ENCODE measurements at places on chromosomes 12 and 14.

DNA sequence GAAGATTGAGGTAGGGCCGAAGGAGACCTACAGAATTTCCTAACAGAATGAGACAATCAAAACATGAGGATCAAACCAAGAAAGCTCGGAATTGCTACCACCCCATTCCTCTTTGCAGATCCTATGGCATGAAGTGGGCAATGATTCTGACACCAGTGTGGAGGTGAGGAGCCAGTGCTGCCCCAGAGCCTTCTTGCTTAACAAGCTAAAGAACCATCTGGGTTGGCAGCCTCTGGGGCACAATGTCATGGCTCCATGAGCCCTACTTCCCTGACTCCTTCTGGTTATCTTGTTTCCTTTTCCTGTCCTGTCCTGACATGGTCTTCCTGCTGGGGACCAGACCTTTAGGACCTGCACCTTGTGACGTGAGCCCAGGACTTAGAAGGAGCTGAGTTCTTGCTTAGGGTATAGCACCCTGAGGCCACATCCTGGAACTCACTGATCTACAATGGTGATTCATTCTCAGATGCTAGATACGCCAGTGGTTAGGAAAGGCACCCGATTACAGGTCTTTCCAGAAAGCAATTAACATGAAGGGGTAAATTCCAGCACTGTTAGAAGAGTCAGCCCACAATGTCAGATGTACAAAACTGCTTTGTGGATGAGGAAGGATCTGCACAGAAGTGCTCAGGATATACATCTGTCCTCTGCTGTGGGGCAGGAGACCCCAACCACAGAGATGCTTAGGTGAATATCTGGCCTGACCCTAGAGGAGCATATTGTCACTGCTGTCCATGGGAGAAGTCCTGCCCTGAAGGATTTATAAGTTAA lies 324.2 kb downstream of the ZFP36L1 start:
- DNase-seq = no peak

- DNase-seq = no peak
Observed at GRCh38 chr12:75974323-75975187, 57.0 kb downstream of the PHLDA1 start.

DNA sequence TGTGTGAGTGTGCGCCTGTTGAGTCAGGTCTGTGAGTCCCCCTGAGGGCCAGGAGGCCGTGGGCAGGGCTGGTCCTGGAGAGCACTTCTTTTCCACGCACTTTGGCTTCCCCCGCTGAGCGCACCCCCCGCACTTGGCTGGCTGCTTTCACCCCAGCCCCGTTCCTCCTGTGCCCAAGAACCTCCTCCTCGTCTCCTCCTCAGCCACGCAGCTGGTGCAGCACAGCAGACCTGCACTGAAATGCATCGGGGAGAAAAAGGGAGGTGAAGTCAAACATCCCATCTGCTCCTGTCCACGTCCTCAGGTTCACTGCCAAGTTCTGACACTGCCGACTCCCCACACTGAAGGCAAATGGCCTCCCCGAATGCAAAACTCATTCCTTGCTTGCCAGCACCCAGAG lies 362.7 kb upstream of the SFSWAP start:
- no peak for DNase-seq

DNA sequence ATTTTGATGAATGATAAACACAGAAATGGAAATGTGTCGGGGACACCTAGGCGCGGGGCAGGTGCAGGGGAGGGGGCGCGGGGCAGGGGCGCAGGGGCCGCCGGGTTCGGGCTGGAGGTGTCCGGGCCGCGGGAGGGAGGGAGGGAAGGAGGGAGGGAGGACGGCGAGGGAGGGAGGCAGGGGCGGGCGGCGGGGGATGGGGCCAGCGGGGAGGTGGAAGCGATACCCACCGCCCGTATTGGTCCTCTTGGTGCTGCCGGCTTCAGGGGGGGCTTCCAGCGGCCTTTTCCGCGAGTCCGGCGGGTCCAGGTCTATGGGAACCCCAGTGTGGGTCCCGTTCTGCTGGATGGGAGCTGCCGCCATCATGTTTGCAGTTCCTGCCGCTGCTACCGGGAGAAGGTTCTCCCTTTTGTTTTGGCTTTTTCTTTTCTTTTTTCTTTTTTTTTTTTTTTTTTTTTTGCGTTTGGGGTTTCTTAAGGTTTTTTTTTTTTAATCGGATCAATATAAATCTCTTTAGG lies 703 bp downstream of the NOVA1 start:
- DNase-seq = no peak

- DNase-seq = no peak
Observed at GRCh38 chr12:25366122-25366521, 115.4 kb upstream of the KRAS start.

GRCh38 chr12:120866108-120866507 lies 38.0 kb downstream of the SPPL3 start:
- DNase-seq = no peak

GRCh38 chr12:129096968-129097367 lies 243.7 kb downstream of the GLT1D1 start:
- no peak for DNase-seq

DNA sequence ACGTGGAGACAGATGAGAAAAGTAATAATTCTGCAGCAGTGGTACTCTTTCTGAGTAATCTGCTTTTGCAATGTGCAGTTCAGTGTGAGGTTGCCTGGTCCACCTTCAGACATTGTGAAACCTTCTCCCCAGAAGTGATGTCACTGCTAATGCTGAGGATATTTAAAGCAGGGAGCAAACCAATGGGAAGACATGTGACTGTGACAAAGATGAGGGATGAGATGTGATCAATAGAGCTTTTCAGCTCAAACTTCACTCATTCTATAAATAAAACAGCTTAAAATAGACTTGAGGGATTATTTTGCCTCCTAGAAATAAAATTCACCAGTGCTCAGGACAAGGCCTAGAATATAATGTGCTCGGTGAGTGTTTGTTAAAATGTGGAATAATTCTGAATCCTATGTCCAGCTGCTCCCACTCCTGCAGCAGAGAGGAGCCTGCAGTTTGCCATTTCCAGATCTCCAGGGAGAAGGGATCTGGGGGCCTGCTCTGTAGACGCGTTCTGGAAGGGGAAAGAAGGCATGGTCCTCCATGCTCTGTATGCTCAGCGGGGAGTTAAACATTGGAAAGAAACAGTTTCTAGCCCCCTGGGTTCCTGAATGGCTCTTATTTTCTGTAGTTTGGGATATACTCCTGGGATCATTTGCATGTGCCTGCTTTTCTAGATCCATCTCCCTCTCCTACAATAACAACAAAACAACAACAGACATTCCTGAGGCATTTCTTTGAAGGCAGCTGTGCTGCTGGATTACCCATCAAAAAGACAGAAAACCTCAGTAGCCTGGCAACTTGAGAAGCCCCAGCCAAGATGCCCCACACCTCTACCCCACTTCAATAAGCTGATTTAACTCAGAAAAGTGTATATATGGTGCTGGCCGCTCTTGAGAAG lies 8.9 kb downstream of the SLC7A8 start:
- DNase-seq = no peak

- no peak for DNase-seq
Observed at GRCh38 chr12:46908236-46908935, 82.6 kb upstream of the SLC38A4 start.

- DNase-seq = no peak
Observed at GRCh38 chr12:79250186-79250585, 385.6 kb downstream of the SYT1 start.

GRCh38 chr12:64782191-64782876 lies 23.1 kb upstream of the GNS start:
- DNase-seq = no peak

DNA sequence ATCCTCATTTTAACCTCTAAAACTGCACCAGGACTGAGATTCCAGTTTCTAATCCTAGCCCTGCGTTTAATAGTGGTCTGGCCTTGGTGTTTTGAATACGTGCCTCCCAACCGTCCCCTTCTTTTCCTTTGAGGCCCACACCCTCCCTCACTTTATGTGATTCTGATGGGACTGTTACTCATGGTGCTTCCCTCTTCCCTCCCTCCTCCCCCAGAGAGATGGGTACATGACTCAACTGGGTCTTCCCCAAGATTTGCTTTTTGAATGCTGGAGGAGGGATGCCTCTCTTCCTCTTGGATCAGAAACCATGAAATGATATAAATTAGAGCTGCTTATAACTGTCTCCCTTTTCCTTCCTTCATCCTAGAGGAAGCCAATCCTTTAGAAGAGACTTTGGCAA lies 8.2 kb upstream of the PPP2R5E start:
- DNase-seq = no peak

DNA sequence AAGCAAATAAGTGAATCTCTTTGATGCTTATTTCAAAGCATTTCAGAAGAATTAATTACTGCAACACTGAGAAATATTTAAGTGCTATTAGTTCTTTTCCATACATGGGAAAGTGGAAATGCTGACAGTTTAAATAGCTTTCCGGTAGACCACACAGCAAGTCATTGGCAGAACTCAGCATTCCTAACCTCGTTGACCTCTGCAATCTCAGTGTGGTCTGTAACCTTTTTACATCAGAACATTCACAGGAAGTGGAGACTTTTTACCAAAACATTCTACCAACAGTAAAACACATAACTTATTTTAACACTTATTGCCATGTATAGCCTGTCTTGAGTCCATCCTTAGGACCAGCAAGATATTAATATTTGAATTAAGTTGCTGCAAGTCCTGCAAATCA lies 249.5 kb upstream of the DCN start:
- DNase-seq = no peak

- DNase-seq = no peak
Observed at GRCh38 chr12:112482733-112483132, 64.0 kb downstream of the PTPN11 start.
